ENCODE measurements at places on chromosomes 7 and 10. TPM values are rescaled to one million over a fixed set of nuclear protein-coding genes. Genes with fewer than 3 reads are reported as not detected.

DNA sequence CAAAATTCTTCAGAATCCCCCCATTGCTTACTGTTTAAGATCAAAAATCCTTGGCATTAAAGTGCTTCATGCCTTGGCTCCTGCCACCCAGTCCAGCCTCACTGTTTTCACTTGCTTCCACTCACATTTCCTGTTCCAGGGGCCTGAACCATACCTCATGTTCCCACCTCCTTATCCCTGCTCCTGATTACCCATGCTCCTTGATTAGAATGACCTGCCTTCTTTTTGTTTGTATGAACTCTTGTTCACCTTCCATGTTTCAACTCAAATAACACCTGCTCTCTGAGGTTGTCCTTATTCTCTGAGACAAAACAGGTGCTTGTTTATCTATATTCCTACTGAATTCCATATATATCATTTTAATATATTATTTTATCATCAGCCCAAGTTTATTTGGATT, 77.1 kb upstream of the VSTM2A start:
- no peaks in the 10 kb centered on the region for H3K27me3 ChIP-seq
- no peaks in the 10 kb centered on the region for H3K4me1 ChIP-seq
- no peak overlapping the region for H3K4me3 ChIP-seq

DNA sequence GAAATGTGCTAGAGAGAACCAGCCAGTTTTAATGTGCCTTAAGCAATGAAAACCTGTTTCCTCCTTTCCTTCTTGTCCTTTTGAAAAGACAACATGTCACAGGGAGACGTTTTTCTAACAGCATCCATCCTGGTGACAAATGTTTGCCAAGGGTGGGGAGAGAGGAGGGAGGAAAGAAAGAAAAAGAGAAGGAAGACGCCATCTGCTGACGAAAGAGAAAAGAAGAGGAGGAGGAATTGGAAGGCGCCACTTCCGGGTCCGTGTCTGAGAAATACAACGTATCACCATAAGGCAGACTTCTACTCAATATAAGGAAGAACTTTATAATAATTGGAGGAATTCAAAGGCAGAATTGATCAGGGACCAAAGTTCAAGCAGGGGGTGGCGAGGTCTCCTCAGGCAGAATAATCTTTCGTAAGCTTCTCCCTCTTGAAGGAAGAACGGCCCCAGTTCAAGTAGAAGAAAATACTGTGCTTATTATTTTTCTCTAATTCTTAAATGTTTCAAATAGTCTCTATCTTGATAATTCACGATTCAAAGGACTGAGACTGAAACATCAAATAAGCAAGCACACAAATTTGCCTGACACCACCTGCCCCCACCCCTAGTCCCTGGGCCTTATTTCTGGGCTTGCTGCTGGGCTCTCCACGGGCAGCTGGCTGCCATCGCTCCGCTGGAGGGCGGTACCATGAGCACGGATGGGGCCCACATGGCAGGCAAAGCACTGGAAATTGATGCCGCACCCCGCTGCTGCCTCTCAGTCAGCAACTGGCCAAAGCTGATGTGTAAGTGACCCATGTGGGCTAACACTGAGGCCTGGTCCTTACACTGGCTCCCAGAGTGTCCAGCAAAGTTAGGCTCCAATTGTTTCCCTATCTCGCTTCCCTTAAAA, 273.7 kb upstream of the KLF14 start:
- peak overlapping the region; percentile 63 for H3K27ac ChIP-seq
- H3K4me3 ChIP-seq: no peak overlapping the region
- no peaks in the 10 kb centered on the region for H3K27me3 ChIP-seq

- no peaks in the 10 kb centered on the region for H3K27me3 ChIP-seq
- H3K27ac ChIP-seq: no peak overlapping the region
- no peaks in the 10 kb centered on the region for H3K36me3 ChIP-seq
- DNase-seq: peak; percentile 80
Observed at GRCh38 chr10:70575874-70576802, 26.4 kb downstream of the PRF1 start.

The SPDYE18 gene
- polyA plus RNA-seq: 0.11 TPM

DNA sequence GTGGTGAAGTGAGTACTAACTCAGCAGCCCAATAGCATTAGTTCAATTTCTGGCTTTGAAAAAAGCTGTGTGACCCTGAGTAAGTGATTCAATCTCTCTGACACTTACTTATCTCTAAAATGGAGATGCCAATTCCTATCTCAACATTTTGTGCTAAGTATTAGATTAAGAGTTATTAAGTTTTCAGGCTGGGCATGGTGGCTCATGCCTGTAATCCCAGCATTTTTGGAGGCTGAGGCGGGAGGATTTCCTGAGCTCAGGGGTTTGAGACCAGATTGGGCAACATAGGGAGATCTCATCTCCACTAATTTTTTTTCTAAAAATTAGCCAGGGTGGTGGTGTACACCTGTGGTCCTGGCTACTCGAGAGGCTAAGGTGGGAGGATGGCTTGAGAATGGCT, 109.5 kb downstream of the PRTFDC1 start:
- DNase-seq: no peak
- no peak overlapping the region for H3K4me3 ChIP-seq
- no peaks in the 10 kb centered on the region for H3K36me3 ChIP-seq
- H3K4me1 ChIP-seq: no peaks in the 10 kb centered on the region

DNA sequence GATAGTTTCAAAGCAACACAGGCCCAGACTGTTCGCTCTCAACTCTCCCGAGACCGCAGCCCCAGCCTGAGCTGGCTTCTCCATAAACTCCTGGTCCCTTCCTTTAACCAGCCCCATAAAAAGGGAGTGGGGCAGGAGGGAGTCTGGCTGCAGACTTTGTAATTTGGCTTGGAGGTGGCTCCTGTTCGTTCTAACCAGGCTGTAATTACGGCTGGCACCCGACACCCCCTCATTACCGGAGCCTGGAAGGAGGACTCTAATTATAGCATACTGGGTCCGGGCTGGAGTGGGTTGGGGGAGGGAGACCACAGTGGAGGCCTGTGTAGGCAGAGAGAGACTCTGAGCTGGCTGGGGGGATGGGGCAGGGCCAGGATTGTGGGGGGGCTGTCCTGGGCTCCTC, 49.7 kb downstream of the UNC5B start:
- no peak for DNase-seq
- H3K36me3 ChIP-seq: no peaks in the 10 kb centered on the region
- peaks cover 20% of the 10 kb centered on the region for H3K4me1 ChIP-seq

DNA sequence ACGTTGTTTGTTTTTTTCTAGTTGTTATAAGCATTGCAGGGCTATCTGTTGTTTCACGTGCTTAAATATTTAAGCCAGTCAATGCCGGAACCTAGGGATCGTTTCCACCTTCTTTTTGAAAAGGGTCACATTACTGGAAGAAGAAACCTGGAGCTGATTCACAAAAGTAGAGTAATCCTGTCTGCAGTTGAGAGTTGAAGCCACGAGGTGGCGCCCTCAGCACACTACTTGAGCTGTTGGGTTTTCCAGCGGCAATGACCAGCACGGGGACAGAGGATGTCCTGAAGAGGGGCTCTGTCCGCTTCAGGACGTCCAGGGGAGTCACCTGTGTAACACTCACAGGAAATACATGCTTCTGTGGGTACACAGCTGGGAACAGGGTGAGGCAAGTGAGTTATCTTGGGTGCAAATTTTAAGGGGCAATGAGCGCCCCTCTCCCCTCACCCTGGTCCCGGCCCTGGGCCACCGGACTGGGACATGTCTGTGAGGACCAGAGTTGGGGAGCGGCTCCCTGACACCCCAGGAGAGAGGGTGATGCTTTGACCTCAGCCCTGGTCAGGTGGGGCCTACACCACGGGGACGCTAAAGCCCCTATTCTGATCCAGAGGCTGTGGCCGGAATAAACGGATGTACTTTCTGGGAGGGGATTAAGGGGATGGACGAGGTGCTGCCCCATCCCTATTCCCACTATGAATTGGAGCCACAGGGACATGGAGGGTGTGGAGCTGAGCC, 26.3 kb upstream of the WDFY4 start:
- H3K4me3 ChIP-seq: no peak overlapping the region
- no peak overlapping the region for H3K27ac ChIP-seq
- peaks cover 4% of the 10 kb centered on the region for H3K4me1 ChIP-seq
- H3K36me3 ChIP-seq: no peaks in the 10 kb centered on the region
- DNase-seq: peak; percentile 36

DNA sequence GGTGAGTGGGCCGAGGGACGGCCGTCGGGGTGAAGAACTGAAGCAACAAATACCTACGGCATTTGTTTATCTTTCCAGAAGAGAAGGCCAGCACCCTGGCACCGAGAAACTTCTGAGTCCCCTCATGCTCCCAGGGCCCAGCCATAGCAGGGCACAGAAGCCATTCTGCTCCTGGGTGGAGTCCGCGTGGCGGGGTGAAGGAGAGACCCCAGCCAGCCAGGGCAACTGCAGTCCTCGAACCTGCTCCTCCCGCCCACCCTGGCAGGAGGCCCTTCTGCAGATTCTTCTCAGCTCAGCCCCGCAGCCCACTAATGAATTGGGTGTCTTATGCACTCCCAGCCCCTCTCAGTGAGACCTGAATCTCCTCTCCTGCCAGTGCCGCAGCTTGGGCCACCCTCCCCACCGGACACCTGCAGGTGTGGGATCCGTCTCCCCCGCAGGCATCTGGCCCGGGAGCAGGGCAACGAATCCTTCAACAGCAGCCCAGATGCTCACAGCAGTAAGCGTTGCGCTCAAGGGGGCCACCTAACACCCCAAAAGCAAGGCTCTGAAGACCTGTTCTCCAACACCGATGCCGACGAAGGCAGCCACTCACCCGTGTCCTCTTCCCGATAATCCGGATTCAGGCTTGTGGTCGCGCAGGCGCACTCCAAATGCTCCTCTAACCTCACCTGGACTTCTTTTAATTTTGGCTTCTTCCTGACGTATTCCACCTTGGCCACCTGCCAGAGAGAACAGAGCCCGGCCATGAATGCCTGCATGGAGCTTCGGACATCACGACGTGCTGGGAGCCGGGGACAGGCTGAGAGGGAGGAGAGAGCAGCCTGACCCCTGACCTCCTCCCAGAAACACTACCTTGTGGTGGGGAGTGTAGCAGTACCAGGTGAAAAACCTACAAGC, 18.9 kb downstream of the PDGFA start:
- no peak for DNase-seq
- no peak overlapping the region for H3K27ac ChIP-seq
- H3K36me3 ChIP-seq: peaks cover 2% of the 10 kb centered on the region
- H3K27me3 ChIP-seq: no peaks in the 10 kb centered on the region
- no peaks in the 10 kb centered on the region for H3K4me1 ChIP-seq
- H3K4me3 ChIP-seq: no peak overlapping the region

DNA sequence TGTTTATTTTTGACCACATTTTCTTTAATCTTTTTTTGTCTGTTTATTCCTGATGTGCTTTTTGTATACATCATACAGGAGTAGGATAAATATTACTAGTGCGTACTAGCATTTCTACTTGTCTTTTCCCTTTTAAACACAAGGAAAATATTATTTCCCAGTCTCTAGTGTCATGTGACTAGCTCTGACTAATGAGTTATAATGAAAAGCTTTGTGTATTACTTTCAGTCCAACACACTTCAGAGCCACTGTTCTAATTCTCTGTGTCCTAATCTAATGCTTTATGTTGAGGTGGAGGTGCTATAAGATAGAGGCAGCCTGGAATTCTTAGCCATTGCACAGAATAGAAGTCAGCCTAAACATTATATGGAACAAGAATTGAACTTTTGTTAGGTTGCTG, 65.0 kb upstream of the RAB18 start:
- H3K27me3 ChIP-seq: no peaks in the 10 kb centered on the region
- no peaks in the 10 kb centered on the region for H3K36me3 ChIP-seq
- H3K4me3 ChIP-seq: no peak overlapping the region
- no peak for DNase-seq
- no peaks in the 10 kb centered on the region for H3K4me1 ChIP-seq

The VAX1 gene
- polyA plus RNA-seq: not detected

- H3K27me3 ChIP-seq: no peaks in the 10 kb centered on the region
- no peak overlapping the region for H3K27ac ChIP-seq
- no peak for DNase-seq
- H3K4me3 ChIP-seq: no peak overlapping the region
Observed at GRCh38 chr10:26837139-26837538, 23.6 kb downstream of the ABI1 start.
